ENCODE measurements at places on chromosomes 12 and 14.

DNA sequence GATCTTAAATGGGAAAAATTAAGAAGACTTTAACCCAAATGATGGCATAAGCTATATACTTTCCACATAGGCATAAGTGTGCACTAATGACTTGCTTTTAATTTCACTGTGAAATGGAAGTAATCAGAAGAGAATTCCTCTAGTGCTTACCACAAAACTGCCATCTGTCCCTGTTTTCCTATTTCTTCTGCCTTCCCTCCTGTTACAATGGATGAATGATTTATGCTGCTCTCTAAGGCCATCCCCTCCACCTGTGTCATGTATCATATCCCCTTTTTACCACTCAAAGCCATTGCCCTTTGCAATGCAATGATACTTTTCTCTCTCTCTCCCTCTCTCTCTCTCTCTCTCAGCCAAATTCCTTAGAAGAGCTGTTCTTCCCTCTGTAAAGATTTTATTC is 109.1 kb downstream of the C12orf50 start:
- DNase-seq, result peak; percentile 44

DNA sequence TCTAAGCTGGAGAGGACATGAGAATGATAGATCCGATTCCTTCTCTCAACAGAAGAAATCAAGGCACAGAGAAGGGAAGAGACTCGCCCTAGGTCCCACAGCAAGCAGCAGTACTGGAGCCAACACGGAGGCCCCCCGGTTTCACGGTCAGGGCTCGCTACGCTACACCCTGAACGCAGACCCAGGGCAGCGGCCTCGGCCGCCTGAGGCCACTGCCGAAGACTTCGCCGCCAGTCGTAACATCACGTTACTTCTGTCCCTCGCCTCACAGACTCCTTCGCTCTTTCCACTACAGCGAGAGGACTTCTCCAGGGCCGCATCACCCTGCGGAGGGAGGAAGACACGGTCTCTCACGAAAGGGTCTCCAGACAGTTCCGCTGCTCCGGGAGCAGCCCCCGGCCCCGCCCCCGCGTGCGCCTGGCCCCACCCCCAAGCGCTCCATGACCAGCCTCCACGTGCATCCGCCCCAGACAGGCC is 411 bp upstream of the DCAF4 start:
- DNase-seq, result no peak

DNA sequence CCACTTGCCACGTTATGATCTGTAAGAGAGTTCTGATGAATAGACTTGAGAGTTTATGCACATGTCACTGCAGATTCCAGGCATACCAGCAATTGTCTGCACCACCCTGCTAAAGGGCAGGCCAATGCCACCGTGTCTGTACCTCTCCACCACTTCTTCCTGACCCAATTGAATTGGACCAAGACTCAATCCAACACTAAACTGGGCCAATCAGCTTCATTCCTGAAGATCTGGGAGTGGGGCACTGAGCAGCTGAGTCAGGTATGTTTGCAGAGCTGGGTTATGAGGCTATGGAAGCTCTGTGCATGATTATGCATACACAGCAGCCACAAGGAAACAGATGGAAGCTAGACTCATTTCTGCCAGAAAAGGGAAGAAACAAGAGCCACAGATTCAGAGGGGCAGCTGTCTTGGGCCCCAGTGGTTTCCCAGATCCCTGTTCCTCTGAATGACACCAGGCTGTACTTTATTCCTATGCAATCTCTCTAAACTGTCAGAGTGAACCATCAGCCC is 28.0 kb downstream of the DAO start:
- peak; percentile 5 for DNase-seq

DNA sequence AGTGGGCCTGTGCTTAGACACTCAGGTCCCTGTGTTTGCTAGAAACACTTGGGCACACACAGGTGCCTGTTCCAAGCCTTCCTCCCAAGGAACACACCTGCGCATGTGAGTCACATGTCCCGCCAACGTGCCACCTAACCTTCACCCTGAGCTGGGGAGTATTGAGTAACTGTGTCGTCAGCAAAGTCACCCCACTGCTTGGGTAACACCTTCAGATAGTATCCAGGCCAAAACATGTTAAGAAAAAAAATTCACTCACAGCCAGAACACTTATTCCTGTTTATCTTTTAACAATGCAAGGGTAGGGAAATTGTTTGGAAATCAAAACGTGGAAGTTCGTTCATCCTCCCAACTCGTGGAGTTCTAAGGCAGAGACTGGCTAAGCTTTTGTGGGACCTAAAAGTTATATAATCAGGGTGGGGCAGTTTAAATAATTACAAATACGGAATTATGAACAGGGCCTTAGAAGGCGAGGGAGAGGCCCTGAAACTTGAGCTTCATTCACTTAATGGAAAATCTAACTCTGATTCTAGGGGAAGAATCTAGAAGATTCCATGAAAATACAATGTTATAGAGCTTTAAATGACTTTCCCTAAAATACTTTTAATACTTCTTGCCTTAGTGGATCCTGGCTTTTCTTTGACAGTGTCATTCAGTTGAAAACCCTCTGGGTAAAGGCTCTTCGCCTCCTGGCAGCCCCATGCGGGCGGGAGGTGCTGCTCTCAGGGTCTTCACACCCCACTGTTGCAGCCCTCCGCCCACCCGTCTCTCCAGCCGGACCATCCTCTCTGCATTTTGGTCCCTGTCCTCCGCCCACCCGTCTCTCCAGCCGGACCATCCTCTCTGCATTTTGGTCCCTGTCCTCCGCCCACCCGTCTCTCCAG is 30.3 kb upstream of the ADIPOR2 start:
- no peak for DNase-seq

GRCh38 chr12:55745361-55746173 is 2.6 kb downstream of the GDF11 start:
- peak; percentile 93 for DNase-seq

- no peak for DNase-seq
Measured at GRCh38 chr12:44078273-44078672, 242.4 kb downstream of the TMEM117 start.

GRCh38 chr12:60689137-60689536 is 1093.3 kb downstream of the SLC16A7 start:
- no peak for DNase-seq

- no peak for DNase-seq
Measured at GRCh38 chr14:94612580-94613554, 676 bp downstream of the SERPINA3 start.

- no peak for DNase-seq
Measured at GRCh38 chr14:95033682-95034632, 123.4 kb downstream of the DICER1 start.

- DNase-seq, result no peak
Measured at GRCh38 chr14:61296151-61296550, 15.0 kb upstream of the TMEM30B start.

DNA sequence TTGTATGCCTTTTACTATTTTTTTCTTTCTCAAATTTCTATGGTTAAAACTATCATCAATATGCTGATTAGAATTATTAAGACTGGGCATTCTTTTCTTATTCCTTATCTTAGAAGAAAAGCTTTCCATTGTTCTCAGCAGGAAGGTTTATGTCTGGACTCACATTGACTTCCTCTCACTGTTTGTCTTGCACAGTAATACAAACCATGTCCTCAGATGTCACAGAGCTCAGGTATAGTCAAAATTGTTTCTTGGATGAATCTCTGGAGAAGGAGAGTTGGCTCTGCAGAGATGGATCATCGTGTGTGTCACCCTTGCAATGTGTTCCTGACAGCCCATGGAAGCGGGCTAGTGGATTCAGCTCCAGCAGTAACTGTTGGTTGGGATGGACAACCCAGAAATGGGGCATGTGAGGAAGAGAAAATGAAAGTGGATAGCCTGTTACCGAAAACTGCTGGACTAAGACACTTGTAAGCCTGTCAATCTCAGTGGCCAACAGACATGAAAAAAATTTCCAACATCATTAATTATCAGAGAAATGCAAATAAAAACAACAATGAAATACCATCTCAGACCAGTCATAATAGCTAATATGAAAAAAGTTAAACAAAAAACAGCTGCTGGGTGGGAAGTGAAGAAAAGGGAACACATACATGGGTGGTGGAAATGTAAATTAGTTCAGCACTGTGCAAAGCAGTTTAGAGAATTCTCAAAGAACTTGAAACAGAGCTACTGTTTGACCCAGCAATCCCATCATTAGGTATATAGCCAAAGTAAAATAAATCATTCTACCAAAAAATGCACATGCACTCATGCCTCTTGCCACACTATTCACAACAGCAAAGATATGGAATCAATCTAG is 967.8 kb downstream of the TMEM121 start:
- DNase-seq, result no peak

DNA sequence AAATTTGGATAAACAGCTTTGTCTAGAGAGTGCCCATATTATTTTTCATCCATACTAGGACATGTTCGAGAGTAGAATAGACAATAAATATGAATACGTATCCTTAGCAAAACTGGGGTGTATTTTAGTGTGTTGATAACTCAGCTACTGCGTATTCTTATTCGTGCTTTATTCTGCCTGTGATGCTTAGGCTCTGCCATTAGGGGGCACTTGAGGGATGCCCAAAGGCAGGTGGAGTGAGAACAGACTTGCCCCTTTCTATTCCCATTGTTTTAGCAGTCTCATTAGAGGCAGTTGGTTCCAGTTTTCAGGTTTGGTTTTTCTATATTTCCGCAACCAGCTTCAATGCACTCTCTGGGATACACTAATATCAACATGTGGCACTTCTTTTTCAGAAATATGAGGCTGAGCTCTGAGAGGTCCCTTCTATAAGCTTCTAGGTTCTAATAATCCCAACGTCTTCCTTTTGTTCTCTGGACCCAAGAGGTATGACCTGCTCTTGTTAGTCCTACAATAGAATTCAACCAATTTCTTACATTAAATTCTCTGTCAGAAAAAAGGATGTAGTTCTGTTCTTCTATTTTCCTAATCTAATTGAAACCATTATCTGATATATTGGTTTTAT is 985.7 kb upstream of the FBXO33 start:
- peak; percentile 46 for DNase-seq

- no peak for DNase-seq
Measured at GRCh38 chr12:130621696-130622298, 94.3 kb downstream of the RIMBP2 start.

DNA sequence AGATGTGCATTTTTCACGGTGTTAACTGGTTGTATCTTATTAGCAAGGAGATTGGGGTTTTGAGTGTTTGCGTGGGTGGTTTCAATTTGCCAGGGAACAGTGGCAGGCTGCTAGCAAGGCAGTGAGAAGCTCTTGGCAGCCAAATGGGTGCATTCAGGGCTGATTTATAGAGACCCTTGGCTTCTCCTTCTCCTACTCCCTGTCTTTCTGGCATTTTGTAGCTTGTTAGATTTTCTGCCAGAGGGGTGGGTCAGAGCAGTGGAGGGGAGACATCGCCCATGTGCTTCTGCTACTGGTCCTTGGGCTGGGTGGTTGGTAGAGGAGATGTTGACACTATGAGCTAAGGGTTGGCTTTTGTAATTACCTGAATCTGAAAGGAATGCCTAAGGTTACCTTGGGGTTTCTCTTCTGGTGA is 9.6 kb downstream of the CALM1 start:
- no peak for DNase-seq

GRCh38 chr12:51334764-51335163 is 10.8 kb upstream of the BIN2 start:
- DNase-seq, result no peak

GRCh38 chr12:133130808-133131128 is 341 bp downstream of the ZNF10 start:
- no peak for DNase-seq

- DNase-seq, result peak; percentile 80
Measured at GRCh38 chr14:95432144-95433093, 84.0 kb downstream of the SYNE3 start.

- no peak for DNase-seq
Measured at GRCh38 chr12:57620245-57620935, 9.2 kb downstream of the ARHGEF25 start.

DNA sequence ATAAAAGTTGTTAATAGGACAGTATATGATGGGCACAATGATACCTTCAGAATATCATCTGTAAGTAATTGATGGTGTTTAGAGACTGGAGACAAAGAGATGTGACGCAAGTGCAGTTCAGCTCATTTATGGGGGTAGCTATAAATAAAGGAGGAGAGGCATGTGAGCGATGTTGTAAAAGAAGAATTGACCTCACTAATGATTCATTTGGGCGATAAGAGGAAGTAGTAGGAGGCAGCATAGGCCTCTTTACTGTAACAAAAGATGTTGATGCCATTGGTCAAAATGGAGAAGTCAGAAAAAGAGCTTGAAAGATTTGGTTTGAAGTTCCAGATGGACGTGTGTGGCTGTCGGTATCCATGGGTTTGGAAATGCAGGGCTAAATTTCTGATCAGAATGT is 70.0 kb downstream of the FLRT2 start:
- DNase-seq, result no peak

DNA sequence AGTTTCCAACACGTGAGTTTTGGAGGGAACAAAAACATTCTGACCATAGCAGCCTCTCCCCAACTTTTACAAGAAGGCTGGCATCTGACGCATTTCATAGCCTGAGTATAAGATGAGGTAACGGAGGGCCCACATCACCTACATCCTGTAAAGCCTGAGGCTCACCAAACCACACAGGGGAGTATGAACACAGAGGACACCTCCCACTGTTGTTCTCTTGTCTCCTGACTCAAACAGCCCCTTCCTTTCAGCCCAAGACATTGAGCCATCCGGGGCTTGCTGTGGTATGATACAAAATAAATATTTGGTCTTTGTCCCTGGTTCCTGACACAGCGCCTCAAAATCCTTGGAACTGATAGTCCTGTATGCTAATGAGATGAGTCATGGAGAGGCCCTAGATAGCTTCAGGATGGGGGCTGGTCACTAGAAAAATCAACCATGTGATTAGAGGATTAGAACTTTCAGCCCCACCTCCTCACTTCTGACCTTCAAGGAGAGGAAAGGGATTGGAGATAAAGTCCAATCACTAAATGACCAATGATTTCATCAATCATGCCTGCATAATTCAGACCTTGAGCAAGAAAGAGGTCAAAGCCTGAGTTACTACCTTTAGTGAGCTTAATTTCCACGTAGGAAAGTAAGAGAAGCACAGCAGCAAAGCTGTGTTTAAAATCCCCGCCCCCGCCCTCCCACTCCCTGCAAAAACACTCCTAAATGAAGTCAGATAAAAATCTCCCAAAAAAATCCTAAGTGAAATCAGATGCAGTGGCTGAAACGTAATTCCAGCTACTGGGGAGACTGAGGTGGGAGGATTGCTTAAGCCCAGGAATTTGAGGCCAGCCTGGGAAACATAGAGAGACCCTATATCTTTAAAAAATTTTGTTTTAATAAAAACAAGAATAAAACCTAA is 236.4 kb downstream of the PCNX1 start:
- DNase-seq, result no peak

DNA sequence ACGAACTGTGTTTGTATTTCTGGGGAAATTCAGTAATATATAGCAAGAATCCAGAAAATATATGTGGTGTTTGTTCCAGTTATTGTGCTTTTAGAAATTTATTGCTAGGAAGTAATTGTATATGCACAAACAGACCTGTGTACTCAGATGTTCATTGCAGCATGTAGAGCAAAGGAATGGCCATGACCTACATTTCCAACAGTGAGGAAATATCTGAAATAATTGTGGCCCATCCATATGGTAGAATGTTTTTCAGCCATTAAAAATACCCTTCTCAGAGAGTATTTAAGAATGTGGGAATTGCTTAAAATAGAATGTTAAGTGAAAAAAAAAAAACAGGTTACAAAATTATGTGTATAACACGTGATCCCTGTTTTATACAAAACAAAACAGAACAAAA is 77.3 kb downstream of the TMX1 start:
- no peak for DNase-seq

GRCh38 chr14:89371585-89372511 is 45.2 kb downstream of the FOXN3 start:
- DNase-seq, result peak; percentile 30
